ENCODE measurements at places on chromosomes 4 and X.

- DNase-seq = peak; percentile 87
Observed at GRCh38 chr4:151484396-151485102, 75.6 kb downstream of the FHIP1A start.

DNA sequence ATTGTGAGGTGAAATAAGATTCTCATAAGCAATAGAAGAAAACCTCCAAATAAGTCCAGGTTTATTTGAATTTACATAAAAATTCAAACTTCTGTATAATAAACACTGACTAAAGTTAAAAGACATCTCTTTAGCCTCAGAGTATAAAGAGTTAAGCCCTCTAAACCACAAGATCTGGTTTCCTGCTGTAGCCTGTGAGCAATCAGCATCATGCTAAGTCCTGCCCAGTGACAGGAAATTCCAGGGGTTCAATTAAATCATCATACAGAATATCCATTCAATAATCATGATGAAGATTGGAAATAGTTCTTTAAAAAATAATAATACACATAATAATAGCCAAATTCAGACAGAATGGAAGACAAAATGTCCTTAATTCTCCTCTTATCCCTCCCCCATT lies 139.2 kb upstream of the DGKK start:
- peak; percentile 3 for DNase-seq

DNA sequence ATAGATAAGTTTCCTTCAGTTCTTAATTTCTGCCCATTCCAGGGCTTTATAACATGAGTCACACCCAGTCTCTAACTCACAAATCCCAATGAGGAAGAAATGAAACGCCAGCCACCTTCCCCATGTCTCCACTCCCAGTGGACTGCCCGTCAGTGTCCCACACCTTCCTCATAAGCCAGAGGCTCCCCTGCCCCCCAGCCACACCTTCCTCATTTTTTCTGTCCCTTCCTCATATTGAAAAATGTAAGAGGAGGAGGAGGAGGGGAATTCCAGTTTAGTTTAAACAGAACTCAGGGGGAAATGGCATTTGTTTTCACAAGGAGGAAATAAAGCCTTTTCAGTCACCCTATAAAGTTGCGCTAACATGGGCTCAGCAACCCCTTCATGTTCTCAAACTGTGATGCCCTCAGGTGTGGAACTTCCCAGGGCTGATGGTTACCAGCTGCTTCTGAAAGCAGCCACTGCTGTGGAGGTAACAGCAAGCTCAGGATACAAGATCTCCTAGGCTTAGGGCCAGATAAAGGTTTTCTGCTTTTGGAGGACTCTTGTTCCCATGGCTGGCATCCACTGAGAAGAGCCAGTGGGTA lies 97.8 kb downstream of the PARM1 start:
- no peak for DNase-seq

- no peak for DNase-seq
Observed at GRCh38 chr4:93359586-93359985, 469.0 kb upstream of the ATOH1 start.

DNA sequence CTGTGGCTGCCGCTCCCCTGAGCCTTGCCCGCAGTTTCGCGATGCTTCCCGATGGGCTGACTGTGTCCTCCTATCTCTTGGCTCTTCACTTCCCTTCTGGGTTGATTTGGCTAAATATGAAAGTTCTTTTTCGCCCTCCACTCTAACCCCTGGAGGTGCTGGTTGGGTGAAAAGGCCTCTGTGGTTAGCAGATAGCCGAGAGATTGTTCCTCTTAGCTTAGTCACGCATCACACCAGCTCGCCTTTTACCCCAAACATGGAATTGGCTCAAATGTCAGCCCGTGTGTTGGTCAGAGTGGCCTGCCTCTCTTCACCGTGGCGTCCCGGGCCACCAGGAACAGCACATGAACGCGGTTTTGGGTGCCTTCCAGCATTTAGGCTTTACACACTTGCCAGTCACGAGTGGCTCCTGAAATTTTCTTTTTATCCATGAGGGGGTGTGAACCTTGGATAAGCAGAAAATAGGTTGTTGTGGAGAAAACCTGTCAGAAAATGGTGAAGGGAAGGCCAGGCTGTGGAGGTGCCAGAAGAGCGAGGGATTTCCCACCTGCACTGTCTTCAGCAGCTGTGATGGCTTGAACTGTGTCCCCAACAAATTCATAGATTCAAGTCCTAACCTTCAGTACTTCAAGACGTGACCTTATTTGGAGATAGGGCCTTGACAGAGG lies 8.9 kb downstream of the CLCN4 start:
- DNase-seq = no peak

DNA sequence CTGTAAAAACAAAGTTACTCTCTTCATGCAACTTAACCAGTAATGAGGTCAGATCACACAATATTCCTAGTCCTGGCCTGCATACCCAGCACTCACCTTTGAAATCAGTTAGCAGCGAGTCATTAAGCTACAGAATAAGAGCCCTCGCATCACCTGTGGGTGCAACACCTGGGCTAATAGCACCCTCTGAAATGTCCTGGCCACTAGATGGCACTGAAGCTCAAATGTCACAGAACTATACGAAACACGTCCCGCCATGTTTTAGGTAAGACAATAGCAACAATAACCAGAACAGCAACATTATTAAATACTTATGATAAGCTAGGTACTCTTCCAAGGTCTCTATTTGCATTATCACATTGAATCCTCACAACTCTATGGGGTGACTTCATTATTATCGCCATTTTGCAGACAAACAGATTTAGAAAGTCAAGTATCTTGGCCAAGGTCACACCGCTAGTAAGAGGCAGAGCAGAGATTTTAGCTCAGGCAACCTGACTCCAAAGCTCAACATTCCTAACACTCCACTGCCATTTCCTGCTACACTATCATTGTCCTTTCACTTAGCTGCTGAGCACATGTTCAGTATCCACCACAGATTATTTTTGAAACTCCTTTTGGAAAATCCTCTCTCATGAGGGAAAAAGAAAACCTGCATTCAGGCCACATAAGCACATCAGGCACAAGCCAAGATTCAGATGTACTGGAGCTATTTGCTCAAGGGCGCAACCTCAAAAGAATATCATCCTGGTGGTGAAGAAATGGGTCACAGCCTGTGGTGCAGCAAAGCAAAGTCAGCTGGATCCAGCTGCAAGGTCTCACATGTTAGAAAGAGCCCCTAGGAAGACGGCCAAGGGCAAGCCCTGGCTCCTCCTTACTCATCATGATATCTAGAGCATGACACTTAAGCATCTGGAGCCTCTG lies 59.5 kb upstream of the KDR start:
- DNase-seq = peak; percentile 26

DNA sequence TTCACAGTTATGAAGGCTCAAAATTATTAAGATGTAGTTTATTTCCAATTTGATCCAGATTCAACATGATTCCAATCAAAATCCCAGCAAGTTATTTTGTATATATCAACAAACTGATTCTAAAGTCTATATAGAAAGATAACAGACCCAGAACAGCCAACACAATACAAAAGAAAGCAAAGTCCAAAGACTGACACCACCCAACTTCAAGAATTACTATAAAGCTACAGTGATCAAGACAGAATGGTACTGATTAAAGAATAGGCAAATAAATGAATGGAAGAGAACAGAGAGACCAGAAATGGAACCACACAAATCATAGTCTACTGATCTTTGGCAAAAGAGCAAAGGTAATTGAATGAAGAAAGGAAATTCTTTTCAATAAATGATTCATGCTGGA lies 34.9 kb downstream of the NFXL1 start:
- no peak for DNase-seq

DNA sequence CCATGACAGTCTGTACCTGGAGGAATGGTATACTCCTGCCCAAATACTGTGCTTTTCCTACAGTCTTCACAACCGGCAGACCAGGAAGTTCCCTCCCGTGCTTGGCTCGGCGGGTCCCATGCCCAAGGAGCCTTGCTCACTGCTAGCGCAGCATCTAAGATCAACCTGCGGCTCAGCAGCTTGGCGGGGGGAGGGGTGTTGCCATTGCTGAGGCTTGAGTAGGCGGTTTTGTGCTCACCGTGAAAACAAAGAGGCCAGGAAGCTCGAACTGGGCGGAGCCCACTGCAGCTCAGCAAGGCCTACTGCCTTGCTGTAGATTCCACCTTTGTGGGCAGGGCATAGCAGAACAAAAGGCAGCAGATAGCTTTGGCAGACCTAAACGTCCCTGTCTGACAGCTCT lies 152.7 kb downstream of the TEX11 start:
- no peak for DNase-seq

GRCh38 chr4:177479063-177479462 lies 36.8 kb upstream of the AGA start:
- no peak for DNase-seq

DNA sequence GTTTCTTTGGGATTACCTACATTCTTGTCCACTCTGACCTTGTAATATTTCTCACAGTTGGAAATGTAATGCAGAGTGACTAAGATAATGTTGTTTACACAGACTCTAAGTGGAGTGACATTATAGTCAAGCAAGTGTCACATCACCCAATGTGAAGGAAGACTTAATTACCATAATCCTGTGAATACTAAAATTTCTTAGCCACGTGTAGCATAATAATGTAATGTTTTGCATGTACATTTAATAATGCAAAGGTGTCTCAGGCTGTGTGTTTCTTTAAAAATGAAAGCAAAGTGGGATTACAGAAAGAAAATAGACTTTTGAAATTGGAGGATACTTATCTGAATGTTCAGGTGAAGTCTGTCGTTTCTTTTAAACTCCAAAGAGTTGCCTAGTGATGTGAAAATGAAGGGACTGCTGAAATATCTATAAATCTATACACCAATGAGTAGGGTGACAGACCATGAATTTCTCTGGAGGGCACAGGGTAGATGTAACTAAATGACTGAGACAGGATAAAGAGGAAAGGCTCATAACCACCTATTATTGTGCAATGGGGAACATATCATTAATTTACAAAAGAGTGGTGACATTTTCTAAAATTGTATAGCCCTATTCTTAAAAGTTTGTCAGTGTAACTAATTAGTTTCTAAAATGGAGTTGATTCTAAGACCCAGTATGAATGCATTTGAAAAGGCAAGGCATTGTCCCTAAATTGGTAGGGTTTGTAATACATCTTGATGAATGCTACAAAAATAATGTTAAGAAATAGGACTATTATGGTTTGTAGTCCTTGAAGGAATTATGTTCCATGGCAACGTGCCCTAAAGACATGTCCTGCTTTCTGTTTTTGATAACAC lies 235.7 kb downstream of the DACH2 start:
- no peak for DNase-seq

DNA sequence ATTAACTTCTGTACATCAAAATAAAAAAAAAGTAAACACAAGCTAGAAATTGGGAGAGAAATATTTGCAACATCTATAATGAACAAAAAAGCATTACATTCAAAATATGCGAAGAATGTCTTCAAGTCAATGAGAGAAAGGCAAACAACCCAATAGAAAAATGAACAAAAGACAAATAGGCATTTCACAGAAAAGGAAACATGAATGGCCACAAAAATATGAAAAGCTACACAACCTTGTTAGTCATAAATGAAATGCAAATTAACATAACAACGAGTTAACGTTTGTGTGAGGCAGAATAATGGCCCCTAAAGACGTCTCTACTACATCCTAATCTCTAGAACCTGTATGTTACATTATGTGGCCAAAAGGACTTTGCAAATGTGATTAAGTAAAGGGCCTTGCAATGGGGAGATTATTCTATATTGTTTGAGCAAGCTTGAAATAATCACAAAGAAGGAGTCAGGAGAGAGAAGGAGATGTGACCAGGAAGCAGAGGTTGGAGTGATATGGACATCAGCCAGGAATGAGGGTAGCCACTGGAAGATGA lies 86.8 kb downstream of the WDFY3 start:
- no peak for DNase-seq

DNA sequence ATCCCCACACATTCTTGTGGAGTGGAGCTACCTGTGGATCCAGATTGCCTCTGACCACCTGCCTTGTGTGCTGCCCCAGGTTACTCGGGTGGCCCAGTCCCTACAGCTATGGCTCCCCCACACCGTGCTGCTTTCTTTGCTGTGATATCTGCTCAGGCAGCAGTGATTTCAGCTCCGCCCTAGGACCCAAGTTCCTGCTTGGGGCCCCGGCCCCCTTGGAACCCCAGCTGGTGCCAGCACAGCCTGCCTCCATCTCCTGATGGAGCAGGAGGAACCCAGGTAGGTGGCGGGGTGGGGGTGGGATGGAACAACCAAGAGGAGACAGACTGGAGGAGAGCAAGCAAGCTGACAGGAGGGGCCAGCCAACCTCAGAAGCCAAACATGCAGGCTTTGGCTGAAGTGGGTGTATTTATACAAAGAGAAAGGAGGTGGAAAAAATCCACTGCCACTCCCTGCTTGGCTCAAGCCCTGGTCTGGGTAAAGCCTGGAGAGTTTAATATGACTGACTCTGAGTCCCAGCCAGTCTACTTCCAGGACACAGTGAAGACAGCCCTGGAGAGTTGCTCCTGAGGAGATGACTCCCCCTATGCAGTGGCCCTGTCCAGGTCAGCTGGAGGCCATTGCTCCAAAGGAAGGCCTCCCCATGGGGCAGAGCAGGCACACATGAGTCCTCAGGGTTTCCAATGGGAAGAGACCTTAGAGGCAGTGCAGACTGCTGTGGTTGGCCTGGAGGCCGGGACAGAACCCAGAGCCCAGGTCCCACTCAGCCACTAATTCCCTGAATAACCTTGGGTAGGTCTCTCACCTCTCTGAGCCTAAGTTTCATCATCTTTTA lies 197.1 kb upstream of the MAMLD1 start:
- no peak for DNase-seq

DNA sequence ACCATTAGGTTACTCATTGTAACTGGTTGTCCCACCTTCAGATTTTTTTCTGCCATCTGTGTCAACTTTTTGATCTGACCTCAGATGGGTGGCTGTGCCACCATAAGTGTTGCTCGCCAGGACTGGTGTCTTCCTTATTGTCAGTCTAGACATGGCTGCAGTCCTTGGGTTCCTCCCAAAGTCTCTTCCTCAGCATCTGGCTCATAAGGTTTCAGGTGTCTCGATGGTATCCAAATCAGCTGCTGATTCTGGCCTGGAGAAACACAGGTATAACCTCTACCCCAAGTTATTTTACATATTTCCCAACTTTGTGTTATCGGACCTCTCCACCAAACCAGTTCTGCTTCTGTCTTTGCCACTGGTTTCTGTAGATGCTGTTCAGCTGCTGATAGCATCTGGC lies 158.5 kb downstream of the ZNF518B start:
- DNase-seq = no peak

- no peak for DNase-seq
Observed at GRCh38 chrX:8692871-8693270, 39.1 kb downstream of the ANOS1 start.

DNA sequence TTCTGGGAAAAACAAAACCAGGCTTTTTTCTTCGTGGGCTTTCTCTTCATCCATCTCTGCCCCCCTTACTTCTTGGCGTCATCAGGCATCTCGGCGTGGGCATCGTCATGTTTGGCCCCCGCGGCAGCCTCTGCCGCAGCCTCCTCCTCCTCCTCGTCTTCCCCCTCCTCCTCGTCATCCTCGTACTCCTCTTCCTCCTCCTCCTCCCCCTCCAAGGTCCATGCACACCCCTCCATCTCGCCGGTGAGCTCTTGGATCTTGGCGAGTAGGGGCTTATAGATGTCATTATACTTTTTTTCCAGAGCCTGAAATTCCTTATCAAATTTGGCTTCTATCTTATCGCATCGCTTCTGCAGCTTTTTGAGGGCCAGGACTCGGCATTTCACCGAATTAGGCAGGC lies 488 bp downstream of the NAP1L5 start:
- no peak for DNase-seq

Measured in renal cortical epithelial cell (primary cell).